ENCODE measurements at places on chromosomes 13 and 19.

GRCh38 chr19:54317108-54317964 is 4.4 kb upstream of the LILRA5 start:
- DNase-seq = no peak

DNA sequence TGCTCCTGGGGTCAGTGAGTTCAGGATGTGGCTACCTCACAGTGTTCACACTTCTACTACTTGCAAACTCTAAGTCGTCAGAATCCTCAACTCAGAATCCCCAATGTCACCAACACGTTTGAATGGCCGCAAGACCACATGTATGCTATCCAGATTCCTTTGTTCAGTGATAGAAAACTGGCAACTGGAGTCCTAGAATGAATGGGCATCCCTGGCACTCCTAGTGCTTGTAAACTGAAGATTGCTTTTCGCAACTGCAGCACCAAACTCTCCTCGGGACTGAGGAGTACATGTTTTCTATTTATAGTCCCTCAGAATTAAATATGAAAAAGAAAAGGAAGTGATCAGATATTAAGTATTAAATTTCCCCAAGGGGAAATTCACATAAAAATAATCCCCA is 4.9 kb downstream of the SMAD9 start:
- DNase-seq = no peak

- no peak for DNase-seq
These were observed 396 bp downstream of the RTN2 start for GRCh38 chr19:45496349-45496953.

GRCh38 chr19:48417421-48417820 is 24.0 kb downstream of the GRIN2D start:
- DNase-seq = no peak

DNA sequence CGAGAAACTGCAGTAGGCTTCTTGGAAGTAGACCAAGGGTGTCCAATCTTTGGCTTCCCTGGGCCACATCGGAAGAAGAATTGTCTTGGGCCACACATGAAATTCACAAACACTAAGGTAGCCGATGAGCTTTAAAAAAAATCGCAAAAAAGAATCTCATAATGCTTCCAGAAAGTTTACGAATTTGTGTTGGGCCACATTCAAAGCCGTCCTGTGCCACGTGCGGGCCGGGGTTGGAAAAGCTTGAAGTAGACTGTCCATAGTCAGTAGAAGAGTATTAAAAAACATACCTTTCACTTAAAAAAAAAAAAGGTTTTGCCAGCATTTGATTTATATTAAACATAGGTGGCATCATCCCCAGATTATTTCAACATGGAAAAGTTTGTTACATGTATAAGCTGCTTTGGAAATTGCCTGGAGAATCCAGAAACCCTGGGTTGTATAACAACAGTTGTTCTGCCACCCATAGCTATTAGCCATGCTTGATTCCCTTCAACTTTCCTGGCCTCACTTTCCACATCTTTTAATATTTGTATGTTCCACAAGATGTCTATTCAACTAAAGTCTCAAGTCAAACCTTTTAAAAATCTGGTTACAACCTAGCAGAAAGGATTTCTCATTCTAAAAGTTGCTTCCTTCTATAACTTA is 1.0 kb downstream of the IFT88 start:
- DNase-seq = no peak

GRCh38 chr13:55617241-55617640 is 1523.5 kb upstream of the PRR20A start:
- no peak for DNase-seq

GRCh38 chr19:46521241-46521868 is 25.7 kb upstream of the PNMA8B start:
- DNase-seq = no peak

- no peak for DNase-seq
These were observed 22.5 kb downstream of the LDLR start for GRCh38 chr19:11111771-11112144.

DNA sequence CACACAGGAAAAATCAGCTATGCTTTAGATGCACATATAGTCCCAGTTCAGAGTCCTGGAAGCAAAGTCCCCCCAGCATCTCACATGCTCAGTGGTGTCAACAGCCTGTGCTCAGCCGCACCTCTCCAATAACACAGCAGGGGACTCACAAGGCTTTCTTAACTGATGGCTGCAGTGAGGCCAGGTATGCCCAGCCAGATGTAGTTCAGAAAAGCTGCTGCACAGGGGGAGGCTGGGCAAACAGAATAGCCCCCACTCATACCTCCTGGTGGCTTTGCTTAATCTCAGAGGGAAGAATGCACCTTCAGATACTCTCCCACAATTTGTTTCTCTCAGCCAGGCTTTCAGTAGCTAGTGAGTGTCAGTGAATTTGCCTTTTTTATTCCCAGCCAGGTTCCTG is 33.4 kb downstream of the FAM124A start:
- DNase-seq = no peak

DNA sequence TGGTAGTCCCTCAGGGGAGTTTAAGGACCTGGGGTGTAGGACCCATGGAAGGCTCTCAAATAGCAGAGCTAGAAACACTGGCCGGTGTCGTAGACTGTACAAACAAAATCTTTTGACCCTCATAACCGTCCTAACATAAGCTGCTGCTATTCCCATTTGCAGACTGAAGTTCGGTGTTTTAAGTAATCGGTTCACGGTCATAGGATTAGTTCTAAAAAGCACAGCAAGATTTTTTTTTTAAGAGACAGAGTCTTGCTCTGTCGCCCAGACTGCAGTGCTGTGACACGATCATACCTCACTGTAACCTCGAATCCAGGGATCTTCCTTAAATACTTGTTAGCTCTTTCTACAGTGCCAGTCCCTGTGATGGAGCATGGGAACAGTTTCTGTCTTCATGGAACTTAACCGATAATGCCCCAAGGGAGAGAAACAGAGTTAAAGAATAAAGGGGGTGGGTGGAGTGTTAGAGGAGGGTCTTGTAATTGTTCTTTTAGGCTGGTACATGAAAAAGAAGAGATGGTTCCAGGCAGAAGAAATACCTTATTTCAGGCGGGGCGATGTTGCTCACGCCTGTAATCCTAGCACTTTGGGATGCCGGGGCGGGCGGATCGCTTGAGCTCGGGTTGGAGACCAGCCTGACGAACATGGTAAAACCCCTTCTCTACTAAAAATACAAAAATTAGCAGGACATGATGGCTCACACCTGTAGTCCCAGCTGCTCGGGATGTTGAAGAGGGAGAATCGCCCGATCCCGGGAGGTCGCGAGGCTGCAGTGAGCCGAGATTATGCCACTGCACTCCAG is 475 bp upstream of the ZC3H4 start:
- DNase-seq = no peak

DNA sequence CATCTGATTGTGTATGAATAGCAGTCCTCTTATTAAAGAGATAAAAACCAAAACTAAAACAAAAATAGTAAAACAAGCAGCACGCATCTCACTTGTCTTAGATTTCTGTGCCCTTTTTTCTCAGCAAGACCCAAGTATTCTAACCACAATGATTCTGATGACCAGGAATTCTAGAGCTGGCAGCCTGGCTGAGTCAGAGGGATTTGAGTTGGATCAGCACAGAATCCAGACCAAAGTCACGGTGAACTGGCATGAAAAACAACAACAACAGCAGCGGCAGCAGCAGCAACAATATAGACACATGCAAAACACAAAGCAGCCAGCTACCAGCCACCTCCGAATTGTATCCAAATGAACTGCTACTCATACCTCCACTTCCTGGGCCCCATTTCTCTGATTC is 360.5 kb downstream of the KCNRG start:
- no peak for DNase-seq

DNA sequence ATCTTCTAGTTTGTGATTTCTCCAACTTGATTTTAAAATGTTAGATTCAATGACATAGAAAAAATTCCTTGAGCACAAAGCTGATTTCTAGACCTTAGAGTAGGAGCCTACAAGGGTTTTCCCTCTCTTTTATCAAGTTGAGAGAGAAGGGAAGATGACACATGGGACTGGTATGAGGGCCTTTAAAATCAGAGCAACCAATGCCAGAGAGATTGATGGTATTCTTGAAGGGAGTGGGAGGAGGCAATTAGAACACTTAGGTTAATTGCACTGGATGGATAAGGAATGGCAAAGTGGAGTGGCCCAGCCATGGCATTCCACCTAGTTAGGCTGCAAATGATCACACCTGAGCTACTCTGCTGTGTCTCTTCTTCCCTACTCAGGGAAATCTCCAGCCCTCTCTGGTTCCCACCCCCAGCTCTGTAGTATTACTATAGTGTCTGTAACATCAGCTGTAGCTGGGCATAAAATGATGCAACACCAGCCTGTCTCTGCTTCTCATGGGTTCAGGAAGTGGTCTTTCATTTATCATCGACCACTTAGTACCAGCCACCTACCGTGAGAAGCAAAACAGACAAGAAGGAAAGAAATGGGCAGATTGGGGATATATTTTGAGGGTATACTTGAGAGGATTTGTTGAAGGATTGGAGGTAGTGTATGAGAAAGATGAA is 333.6 kb downstream of the DLEU7 start:
- DNase-seq = no peak

DNA sequence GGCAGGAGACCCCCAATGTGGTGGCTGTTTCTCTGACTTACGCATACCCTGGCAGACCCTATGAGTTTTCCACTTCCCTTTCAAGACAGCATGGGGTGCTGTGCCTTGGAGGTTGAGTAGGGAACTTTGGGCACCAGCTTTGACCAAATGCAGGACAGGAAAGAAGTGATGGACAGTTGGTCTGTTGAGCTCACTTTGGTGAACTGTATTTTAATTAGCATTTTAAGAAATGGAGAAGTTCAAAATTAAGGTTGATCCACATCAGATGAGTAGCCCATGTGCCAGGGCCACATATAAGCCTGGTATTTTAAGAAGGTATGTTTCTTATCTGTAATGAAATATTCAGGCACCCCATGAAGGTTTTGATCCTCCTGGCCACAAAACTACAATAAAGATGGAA is 46.1 kb upstream of the RAP2A start:
- no peak for DNase-seq

- no peak for DNase-seq
These were observed 500 bp upstream of the JUNB start for GRCh38 chr19:12790628-12791344.

DNA sequence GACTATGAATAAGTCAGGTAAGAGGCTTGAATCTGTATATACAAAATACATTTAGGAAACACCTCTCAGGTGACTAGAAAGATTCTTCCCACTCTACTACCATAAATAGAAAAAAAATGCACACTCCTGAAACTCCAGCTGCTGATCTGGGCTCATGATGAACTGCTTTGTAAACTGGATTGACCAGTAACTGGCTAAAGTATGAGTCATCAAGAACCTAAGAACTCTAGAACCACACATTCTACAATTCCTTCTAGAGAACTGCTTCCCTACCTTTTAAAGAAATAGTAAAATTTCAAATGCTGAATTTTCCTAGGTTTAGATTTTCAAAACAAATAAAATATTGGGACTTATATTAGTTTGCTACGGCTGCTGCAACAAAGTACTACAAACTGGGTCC is 55.2 kb downstream of the ELF1 start:
- DNase-seq = no peak

GRCh38 chr13:110665491-110666254 is 40.2 kb downstream of the CARS2 start:
- no peak for DNase-seq

DNA sequence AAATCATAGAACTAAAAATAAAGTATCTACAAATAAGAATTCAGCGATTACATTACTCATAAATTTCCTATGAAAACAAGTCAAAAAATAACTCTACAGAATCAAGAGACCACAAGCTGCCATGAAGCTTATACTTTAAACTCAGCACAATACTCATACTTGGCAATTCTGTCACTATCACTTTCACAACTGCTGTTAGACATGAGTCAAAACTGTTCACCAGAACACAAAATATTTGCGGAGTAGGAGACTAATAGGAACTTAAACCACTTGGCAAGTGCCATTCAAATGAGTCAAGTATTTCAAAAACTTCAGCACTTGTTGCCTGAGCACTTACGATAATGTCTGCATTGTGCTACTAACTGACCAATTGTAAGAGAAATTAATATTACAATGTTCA is 387.8 kb upstream of the GPC6 start:
- DNase-seq = no peak

DNA sequence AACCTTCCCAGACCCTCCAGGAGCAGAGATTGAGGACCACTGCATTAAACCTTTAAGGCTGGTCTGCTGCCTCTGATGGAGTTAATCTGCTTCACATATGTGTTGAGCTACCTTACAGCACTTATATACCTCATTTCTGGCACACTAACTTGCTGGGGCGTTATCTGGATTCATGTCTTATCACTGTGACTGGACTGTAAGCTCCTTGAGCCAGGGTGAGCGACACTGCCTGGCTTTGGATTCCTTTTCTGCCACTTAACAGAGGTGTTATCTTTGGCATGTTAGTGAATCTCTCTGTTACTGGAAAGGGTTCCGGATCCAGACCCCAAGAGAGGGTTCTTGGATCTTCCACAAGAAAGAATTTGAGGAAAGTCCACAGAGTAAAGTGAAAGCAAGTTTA is 69.8 kb upstream of the RGCC start:
- no peak for DNase-seq

DNA sequence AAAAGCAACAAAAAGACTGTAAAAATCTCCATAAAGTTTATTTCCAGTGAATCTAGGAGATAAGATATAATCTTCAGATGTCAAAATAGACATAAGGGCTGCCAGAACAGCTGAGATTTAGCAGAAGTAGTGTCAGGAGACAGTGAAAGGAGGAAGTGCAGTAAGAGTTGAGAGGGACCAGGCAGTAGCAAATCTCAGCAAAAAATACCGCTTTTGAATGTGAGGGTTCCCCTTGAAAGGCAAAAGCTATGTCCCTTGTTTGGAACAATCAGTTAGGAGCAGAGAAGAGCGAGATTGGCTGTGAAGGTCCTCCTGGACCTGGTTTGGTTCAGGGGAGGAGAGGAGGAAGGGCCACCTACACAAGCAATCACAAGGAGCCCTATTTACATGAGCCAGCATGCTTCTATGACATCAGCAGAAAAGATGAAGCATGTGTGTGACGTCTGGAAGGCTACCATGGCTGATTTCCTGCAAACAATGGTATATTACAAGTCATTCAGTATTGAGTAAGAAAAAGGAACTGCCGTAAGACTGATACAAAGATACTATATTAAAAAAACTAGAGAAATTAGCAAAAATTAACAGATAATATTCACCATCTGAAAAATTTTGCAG is 98.9 kb upstream of the SIAH3 start:
- no peak for DNase-seq

DNA sequence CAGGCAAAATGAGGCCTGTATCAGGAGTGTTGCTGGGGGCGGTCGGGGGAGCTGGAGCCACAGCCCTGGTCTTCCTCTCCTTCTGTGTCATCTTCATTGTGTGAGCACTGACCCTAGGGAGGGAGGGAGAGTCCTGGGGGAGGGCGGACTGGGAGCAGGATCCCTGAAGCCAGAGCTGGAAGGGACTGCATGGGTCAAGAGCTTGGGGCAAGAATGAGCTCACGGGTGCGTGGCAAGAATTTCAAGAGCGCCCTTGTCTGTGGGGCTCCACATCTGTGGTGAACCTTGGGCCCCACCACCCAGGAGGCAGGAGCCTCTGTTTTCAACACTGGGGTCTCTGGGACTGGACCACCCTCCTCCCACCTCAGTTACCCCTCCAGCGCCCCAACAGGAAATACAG is 4.7 kb downstream of the SIGLEC7 start:
- DNase-seq = no peak
